ENCODE measurements at places on chromosomes 3 and 15.

GRCh38 chr3:17730318-17730967, 12.0 kb downstream of the TBC1D5 start:
- DNase-seq = no peak

GRCh38 chr15:38536201-38536676, 28.4 kb downstream of the RASGRP1 start:
- DNase-seq = no peak

GRCh38 chr15:70251246-70251990, 153.7 kb upstream of the TLE3 start:
- DNase-seq = no peak

DNA sequence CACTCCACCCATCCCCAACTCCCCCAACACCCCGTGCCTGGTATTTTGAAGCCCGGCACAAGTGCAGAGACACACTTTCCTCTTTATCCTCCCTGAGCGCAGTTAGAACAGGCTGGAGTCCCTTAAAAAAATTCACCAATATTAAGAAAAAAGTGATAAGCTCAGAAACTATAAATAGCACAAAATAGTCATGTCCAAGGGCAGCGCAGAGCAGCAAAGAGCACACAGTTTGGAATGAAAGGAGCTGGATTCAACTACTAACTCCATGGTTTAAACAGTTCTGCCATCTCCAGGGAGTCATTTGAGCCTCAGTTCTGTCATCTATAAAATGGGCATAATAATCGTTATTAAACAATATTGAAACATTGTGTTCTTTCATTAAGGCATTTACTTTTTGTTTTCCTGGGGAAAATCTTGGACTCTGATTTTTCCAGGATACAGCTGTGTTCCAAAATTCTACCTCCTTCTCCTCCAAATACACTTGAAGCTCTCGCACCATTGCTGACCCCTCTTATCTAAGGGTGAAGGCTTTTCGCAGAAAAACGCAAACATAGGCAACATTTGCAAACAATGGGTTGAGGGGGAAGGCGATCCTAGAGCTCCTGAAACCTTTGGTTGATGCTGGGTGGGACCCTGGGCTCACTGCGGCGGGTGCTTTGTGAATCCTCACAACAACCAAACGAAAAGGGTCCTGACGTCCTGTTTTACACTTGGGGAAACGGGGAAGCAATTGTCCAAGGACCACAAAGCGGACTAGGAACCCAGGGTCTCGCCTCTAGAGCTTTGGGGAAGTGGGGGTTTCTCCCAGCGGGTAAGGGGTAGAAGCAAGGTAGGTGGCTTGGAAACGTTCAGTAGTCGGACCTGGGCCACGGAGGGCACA, 41.8 kb downstream of the EPHB3 start:
- no peak for DNase-seq

- peak; percentile 2 for DNase-seq
Observed at GRCh38 chr3:28916713-28917499, 364.0 kb upstream of the RBMS3 start.

DNA sequence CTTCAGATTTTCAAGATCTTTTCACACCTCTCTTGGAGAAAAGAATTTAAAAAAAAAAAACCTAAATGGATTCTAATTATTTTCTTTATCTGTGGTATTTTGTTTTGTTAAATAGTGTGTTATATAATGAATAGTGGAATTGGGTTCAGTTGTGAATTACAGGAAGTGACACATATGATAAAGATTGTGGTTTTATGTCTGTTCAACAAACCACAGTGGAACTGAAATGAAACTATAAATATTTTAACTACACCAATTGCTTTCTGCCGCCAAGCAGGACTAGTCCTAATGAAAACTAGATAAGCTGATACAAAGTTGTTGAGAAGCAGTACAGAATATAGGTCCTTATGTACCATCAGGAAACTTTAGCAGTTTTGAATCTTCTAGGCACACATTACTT, 121.6 kb downstream of the UBE2E2 start:
- peak; percentile 73 for DNase-seq

DNA sequence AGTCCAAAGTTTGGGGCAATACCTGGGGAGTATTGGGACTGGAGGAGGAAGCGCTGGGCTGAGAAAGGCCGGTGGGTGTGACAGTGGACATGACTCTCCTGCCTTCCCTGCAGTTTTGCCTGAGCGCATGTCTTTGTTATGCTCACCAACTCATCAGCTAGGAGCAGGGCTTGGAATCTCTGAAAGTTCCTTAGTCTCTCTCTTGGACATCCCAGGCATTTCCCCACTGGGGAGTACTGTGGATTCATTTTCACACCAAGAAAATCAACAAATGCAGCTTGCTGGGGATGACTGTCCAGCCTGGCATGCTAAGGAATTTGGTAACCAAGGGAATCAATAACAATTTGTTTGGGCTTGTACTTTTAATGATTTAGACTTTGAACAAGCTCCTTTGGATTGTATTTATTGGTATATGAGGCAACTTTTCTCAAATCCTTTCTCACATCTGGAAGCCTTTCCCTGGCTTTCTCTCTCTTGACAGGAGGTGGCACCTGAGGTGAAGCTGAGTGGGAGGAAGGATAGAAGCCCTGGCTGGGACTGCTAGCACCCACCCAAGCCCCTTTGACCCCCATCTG, 48.5 kb upstream of the CHST2 start:
- no peak for DNase-seq

GRCh38 chr15:51198701-51199232, 104.1 kb upstream of the TNFAIP8L3 start:
- no peak for DNase-seq

DNA sequence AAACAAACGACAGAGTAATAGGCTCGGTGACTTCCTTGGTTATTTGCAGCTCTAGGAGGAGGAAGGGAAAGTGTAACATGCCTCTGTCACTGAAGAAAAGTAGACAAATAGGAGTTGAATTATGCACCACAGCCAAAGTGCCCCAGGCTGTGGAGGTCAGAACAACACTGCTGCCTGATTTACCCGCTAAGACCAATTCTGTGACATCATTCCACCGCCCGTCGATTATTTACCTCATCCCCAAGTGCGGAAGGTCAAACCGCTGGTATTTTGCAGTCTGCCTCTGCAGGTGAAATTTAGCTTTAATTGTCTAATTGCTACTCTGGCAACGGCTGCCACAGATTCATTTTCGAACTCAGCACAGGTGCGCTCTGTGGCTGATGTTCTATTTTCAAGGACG, 106.3 kb upstream of the PRICKLE2 start:
- no peak for DNase-seq

DNA sequence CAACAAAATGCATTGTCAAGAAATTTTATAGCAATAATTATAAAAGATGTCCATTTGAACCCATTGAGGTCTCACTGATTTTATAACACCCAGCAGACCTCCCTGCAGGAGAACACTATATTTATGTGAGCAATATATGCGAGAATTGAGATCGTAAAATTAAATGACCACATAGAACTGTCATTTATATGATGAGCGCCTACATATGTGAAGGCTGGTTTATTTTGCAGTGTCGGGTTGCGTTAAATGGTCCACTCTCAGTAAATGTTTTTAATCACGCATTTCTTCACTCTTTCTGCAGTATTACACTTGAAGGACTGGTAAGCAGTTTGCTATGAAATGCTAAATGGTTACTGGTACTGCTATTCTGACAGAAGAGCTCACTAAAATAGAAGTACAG, 408.5 kb upstream of the AGTR1 start:
- DNase-seq = no peak

GRCh38 chr3:36511791-36512486, 131.6 kb downstream of the STAC start:
- no peak for DNase-seq

GRCh38 chr3:15520804-15521572, 518 bp downstream of the COLQ start:
- no peak for DNase-seq
